Foreskin keratinocyte (primary cell): ENCODE measurements at places on chromosomes 2 and 18.

DNA sequence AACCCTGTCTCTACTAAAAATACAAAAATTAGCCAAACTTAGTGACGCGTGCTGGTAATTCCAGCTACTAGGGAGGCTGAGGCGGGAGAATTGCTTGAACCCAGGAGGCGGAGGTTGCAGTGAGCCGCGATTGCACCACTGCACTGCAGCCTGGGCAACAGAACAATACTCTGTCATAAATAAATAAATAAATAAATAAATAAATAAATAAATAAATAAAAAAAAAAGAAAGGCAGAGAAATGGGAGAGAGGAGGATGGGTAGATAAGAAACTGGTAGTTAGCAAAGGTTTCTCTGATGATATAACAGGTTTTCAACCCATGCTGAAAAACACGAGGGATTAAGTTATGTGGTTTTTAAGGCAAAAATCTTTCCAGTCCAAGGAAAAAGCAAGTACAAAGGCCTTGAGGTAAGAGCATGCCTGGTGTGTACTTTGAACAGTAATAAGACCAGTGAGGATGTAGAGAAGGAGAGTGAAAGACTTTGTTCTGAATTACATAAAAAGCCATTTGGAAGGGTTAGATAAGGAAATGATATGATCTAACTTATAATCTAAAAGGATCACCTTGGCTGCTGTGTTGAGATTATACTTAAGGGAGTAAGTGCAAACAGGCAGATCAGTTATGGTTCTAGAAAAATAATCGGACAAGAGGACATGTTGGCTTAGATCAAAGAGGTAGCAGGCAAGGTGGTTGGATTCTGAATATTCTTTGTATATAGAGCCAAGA, 159.3 kb downstream of the PTH2R start:
- DNase-seq, result no peak

DNA sequence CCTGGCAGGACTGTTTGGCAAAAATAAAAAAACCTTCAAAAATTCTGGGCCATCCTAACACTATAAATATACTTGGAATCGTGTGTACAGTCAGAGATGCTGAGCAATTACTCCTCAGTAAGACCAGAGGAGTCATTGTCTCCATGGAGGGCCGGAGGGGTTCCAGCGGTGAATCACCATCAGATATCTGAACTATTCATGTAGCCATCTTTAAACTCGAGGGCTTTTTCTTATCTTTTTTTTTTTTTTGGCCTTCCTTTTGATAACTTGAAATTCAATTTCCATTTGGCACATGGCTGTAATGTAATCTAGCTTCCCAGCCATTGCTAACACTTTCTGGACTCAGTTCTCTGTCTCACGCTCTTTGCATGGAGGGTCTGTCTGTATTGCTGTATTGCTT, 7.4 kb upstream of the FHL2 start:
- peak; percentile 83 for DNase-seq

GRCh38 chr2:119241205-119241532, 17.5 kb downstream of the STEAP3 start:
- no peak for DNase-seq

DNA sequence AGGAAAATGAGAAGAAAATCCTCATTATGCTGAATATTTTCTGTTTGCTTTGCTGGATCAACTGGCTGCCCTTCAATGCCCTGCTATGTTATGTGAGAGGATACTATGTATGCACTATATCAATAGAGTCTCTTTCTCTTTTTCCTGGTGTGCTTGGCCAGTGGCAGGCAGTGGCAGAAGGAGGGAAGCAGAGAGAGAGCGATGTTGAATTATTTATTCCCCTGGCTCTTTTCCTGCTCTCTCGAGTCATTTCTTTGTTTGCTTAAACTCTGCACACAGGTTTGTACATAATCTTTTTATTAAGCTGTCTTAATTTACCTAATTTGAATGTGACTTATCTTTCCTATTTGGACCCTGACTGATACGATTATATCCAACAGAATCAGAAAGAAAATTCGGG, 1727.3 kb downstream of the SUCLG1 start:
- no peak for DNase-seq

DNA sequence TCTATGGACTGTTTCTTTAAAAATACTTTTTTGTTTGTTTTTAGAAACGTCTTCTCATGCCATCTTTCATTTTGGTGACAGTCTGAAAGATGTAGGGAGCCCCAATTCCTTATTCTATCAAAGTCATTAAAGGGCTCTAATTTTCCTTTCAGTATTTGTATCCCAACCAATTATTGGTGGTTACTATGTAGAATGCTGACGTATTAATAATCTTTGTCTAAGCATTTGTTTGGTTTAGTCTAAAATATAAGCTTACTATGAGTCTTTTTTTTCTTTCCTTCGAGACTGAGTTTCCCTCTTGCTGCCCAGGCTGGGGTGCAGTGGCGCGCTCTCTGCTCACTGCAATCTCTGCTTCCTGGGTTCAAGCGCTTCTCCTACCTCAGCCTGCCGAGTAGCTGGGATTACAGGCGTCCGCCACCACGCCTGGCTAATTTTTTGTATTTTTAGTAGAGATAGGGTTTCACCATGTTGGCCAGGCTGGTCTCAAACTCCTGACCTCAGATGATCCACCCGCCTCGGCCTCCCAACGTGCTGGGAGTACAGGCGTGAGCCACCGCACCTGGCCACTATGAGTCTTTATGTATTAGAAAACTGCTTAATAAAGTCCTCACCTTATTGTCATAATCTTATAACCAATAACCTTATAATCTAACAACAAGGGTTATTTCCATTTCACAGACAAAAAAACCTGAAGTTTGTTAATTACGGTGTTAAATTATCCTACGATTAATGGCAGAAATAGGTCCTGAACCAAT, 849 bp upstream of the VRK2 start:
- DNase-seq, result no peak

DNA sequence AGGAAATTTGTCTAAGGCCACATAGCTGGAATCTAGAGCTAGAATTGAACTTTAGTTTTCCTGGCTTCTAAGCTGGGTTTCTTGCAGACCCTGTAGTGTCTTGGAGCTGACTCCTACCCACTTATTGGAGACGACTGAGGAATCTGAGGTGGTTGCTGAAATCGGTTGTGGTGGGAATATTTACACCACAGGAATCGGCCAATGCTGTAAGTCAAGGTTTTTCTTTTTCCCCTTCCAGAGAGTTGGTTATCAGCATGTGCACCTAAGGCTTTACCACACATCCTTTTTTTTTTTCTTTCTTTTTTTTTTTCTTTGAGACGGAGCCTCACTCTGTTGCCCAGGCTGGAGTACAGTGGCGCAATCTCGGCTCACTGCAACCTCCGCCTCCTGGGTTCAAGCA, 9.4 kb downstream of the CABLES1 start:
- no peak for DNase-seq

GRCh38 chr18:12422936-12423335, 15.2 kb downstream of the PRELID3A start:
- no peak for DNase-seq

GRCh38 chr18:51170664-51171063, 26.8 kb downstream of the MEX3C start:
- DNase-seq, result no peak

GRCh38 chr2:240455272-240455646, 19.8 kb downstream of the GPC1 start:
- no peak for DNase-seq

GRCh38 chr2:201130524-201131186, 14.7 kb downstream of the CFLAR start:
- DNase-seq, result peak; percentile 92

DNA sequence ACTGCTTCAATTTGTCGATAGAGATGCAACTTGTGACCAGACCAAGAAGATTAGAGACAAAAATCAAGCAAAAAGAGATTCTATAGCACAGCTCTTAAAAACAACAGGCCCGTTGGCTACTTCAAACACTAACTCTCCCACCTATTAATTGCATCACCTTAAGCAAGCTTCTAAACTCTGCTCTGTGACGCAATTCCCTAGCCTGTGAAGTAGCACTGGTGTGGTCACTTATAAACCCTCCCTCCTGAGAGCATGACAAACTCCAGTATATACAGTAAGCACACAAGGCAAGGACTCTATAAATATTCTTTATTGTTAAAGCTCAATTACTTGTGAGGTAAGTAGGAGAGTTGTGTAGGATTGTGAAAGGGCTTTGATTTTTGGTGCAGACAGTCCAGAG, 72.3 kb downstream of the CMPK2 start:
- DNase-seq, result no peak

DNA sequence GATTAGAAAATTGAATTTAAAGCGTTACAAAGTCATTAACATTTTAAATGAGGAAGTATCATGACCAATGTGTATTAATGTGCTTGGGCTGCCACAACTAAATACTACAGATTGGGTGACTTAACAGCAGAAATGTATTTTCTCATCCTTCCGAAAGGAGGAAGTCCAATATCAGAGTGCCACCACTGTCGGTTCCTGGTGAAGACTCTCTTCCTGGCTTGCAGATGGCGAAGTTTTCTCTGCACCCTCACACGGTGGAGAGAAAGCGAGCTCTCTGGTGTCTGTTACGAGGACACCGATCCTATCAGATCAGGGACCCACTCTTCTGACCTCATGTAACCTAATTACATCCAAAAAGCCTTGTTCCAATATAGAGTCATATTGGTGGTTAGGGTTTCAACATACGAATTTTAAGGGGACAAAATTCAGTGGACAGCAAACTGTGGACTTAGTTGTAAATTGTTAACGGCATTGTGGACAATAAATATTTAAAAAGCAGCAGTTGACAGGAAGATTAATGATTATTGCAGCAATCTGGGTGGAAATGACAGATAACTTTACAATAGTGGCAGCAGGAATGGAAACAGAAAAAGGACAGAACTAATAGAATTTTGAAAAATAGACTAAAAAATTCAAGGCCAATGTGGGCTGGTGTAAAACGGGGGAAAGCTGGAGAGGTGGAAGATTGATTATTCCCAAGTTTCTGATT, 35.1 kb upstream of the CYRIA start:
- no peak for DNase-seq

DNA sequence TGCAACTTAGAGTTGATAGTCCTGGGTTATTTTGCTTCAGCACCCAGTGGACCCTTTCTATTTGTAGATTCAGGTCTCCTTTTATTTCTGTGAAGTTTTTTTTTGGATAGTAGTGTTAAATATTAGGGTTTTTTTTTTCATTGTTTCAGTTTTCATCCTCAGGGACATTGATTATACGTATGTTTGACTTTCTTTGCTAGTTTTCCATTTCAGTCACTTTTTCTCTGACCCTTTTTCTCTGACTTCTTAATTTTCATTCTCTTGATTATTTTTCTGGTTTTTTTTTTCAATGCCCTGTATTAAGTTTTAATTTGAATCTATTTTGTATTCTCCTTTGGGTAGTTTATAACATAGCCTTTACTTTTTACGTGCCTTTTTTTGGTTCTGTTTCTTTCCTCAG, 79.4 kb downstream of the AGPS start:
- no peak for DNase-seq

- DNase-seq, result no peak
Measured at GRCh38 chr2:238486123-238486848, 59.6 kb downstream of the ASB1 start.

- no peak for DNase-seq
Measured at GRCh38 chr18:46212398-46212797, 108.2 kb downstream of the HAUS1 start.

DNA sequence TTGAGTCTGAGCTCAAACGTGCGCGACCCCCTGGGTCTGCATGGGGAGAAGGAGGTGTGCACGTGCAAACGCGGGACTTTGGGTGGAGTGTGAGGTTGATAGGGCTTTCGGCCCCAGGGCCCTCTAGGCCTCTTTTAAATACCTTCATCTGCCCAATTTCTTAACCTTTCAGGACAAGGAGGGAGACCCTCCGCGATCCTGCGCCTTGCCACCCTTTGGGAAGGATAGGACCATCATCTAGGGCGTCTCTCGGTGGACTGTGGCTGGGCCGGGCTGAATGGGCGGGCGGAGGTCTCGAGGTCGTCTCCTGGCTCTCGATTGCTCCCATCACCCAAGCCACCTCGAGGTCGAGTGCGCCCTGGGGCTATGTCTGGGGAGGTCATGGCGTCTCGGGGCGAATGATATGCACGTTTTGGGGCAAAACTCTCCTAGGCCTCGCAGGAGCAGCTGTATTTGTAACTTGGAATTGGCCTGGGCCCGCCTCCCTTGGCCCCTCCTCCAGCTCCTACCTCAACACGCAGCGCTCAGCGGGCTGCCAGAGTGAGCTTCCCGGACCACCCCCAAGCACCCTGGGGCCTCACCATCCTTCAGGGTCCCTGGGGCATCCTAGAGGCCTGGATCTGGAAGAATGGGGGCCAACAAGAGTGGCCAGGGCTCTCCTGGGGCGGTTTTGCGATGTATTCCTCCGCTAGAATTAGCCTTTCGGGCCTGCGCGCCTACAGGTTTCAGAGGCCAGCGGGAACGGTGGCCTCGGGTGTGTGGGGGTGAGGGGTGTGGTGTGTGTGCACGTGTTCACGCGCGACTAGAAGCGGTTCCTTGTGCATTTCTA, 8.7 kb upstream of the SIX3 start:
- DNase-seq, result no peak

DNA sequence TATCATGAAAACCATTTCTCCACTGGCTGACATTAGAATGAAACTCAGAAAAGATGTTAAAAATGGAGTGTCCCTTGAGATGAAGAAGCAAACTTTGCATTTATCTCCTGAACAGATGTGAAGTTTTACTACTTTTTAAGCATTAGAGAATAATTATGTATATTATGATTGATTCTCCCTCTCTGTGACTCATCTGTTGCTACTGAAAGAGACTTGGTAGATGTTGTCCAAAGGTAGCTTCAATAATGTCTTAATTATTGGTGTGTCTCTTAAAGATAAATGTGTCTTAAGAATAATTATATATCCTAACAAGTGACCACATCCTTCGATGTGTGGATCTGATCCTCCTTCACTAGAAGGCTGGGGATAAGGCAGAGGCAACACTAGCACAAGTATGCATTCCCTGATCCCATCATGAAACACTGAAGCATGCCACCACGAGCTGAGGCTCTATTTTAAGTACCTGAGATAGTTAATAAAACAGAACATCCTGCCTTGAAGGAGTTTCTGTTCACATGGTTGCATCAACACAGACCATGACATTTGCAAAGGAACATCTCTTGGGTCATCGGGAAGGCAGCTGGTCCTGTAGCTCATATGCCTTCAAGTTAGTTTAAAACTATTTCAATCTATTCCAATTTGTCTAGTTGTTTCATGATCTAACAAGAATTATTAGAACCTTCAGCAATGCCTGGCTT, 15.5 kb downstream of the RND3 start:
- no peak for DNase-seq

- DNase-seq, result peak; percentile 94
Measured at GRCh38 chr2:62939735-62940491, 110.7 kb upstream of the OTX1 start.

- DNase-seq, result no peak
Measured at GRCh38 chr2:234410526-234410925, 86.4 kb downstream of the ARL4C start.

DNA sequence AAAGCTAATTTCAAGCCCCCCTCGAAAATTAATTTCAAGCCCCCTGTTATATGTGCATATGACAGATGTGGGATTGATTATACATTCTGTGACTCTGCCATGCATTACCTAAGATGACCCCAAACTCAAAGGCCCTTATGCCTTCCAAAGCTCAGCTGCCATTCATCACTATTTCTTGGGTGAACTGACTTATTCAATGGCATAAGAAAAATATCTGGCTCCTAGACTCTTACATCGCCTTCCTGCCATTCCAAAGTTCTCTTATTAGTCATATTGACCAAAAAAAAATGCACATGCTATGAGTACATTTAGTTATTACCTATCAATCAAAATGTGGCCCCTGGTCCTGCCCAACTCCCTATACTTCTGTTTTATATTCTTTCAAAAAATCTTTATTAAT, 291.8 kb upstream of the CHAC2 start:
- no peak for DNase-seq
